ENCODE measurements at places on chromosomes 6 and 20.

- DNase-seq, result peak; percentile 81
Measured at GRCh38 chr6:134111062-134111677, 58.7 kb upstream of the SLC2A12 start.

GRCh38 chr6:106360410-106360988 lies at the start of gene CRYBG1:
CRYBG1 (plus strand) TSS chr6:106360717; CDS start chr6:106360909, 192 bp downstream.
- DNase-seq, result peak; percentile 36

DNA sequence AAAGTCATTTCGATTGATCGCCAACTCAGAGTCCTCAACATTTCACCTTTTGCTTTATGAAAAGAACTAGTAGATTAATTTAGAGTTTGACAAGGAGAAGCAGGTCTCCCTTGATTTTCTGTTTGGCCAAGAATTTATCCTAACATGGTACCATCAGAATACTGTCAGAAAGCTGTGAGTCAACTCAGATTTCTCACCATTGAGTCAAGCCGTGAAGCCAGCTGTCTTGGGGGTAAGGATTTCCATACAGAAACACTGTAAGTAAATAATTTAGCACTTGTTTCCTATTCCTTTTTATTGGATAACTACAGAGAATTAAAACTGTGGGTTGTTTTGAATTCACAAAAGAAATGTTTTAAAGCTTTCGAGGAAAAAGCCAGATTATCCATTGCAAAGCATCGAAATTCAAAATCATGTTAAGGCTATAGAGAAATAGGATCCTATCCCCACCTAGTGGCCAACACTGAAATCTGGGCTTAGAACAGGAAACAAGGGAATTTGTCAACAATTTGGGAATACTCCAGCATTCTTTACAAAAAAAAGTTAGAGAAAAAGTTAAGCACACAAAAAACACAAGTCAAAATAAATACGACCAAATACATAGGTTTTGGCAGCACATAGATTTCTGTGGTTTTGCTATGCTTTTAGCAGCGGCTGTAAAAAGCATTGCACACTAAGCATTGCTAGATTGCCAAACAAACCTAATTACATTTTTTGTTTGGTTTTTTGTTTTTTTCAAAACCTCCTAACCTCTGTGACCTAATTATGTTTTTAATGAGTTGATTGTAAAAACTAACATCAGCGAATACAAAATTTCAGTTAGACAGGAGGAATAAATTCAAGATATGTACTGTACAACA lies 44.2 kb downstream of the COL11A2 start:
- peak; percentile 24 for DNase-seq

DNA sequence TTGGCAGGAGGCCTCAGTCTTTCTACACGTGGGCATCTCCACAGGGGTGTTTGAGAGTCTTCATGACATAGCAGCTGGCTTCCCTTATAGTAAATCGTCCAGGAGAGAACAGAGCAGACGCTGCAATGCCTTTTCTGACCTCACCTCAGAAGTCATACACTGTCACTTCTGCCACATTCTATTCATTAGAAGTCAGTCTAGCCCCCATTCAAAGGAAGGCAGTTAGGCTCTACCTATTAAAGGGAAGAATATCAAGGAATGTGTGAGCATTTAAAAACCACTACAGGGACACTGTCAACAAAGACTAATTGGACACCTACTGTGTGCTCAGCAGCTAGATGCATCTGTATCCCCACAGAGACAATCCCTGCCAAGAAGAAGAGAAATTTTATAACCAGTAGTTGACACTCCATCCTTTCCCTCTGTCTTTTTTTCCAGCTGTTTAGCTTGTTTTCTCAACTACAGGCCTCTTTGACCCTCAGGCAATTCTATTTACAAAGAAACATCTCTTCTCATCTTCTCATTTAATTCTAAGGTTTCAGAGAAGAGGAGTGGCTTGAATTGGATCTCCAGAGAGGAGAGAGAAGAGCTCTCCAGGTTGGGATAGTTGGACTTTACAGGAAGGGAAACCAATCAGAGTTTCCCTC lies 18.6 kb downstream of the ARMC12 start:
- DNase-seq, result no peak

DNA sequence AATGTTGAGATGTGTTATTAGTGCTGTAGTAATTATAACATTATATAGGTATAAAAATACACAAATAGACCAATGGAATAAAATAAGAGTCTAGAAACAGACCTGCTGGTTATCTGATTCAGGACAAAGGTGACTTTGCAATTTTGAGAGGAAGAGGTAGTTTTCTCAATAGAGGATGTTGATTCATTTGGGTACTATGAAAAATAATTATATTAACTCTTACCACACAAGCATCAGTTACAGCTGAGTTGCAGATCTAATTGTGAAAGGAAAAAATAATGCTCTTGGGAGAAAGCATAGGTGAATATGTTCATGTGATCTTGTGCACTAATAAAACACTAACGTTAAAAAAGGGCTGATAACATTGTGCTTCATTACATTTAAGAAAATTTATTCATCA lies 103.0 kb downstream of the BCKDHB start:
- DNase-seq, result no peak

DNA sequence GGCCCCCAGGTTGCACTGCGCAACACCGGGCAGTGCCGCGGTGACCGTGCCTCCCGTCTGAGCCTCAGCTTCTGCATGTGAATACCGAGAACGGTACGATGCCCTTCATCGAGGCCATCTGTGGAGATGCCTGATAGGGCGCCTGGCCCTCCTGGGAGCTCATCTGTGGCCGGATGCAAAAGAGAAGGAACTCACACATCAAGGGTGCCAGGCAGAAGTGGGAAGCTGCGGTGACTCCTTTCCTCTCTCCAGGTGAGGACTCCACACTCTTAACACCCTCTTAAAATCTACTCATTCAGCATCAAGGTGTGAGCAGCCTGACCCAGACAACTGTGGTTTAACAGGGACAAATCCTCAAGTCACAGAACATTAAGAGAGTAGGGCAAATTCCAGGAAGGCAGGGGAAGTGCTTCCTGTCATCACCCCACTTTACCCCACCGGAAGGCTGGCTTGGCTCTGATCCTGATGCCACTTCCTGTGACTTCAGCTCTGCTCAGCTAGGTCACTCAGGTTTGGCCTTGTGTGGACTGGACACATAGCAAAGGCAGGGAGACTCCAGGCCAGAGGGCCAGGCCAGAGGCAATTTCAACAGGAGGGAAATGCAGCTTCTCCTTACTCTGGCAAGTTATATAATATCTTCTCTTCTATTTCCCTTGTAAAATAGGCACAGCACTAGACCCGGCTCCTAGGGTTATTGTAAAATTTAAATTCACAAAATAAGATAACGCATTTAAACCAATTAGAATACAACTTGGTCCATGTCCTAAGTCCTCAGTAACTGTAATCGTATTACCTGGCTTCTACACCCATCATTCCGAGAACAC lies 69.4 kb downstream of the CPNE5 start:
- DNase-seq, result no peak

DNA sequence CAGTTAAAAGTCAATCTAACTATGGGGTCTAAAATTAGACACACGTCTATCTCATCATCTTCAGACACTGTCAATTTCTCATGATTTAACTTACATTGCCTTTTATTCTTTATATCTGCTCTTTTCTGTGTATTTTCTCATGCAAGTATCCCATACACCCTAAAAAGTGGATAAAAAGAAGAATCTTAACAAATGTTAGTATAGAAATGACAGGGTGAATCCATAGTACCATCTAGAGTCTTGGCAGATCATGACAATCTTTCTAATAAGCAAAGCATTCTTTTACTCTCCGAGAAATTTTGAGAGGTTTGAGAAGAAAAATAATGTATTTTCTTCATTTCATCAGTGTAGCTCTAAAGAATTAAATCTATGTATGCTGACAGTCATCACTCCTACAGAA lies 382.7 kb downstream of the C6orf118 start:
- no peak for DNase-seq

DNA sequence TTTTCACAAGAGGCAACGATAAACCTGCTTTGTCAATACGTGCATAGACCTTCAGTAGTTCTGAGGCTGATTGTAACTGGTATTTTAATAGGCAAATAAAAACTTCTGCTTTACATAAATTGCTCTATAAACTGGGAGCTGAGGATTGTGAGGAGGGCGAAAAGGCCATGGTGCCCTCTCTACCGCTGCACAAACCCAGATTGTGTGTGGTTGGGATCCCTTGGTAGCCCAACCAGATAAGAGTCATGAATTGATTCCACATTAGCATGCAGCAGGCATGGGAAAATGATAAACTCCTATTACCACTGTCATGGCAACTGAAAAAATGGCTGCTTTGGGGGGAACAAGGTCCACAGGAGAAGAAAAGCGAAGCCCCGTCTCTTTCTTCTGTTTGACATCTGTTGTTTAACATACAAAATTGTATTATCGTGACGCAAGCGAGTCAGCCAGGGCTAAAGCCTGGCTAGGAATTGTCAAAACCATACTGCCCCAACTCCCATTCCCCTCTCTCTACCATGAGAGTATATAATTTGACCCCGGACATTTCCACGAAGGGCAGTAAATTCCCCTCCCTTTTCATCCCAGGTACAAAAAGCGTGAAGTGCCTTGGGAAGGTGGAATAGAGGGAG lies 157.8 kb upstream of the SALL4 start:
- DNase-seq, result no peak

GRCh38 chr6:156058356-156058755 lies 602.7 kb upstream of the NOX3 start:
- no peak for DNase-seq

DNA sequence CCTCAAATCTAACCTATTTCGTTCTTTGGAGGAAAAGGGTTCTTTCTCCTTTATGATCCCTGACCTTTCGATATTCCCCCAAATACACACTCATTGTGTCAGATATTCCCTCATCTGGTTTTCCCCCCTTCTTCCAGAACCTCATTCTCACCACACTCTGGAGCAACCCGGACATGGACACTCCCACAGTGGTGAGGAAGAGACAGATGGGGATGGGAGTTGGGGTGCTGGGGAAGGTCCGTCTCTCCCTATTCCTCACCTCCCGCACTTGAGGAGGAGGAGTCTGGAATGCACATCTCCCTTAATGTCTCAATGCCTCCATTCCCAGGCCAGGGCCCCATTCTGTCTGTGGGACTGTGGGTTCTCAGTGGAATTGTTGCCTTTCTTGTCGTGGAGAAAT lies 1.3 kb downstream of the SLC39A7 start:
- no peak for DNase-seq

DNA sequence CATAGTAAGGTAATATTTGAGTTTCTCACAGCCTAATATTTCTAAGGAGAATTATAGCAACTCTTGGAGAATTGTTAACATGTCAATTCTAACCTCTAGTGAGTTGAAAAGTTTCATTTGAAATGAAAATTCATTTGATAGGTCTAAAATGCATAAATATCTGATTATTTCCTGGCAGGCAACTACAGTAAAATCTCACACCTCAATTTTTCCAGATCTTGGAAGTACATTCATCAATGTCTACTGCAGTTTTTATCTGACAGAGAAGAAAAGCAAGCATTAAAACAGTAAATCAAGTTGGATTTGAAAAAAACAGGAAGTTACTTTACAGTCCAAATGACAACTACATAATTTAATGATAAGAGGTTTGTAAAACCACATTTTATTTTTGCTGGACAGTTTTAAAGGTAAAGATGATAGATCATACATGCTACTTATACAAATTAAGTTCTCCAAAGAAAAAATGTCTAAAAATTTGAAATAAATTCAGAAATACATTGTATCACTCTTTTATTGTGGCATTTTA lies 631.3 kb downstream of the EYS start:
- DNase-seq, result no peak

DNA sequence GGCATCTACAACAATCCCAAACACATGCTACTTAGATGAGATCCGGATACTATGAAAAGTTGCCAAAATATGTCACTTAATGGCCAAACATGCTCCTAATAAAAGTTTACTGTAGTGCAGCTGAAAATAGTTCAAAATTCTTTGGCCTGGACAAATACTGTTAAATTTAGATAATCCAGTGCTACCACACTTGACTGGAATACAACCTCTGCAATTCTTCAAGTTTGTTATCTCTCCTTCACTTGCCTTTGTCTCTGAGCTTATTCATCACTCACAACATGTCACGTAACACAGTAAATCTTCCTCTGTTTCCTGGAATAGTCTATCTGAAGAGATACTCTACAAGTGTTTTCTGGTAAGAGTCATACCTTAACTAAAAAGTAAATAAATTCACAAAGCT lies 10.5 kb upstream of the PLN start:
- no peak for DNase-seq

- no peak for DNase-seq
Measured at GRCh38 chr20:20181322-20181721, 129.0 kb downstream of the CFAP61 start.

DNA sequence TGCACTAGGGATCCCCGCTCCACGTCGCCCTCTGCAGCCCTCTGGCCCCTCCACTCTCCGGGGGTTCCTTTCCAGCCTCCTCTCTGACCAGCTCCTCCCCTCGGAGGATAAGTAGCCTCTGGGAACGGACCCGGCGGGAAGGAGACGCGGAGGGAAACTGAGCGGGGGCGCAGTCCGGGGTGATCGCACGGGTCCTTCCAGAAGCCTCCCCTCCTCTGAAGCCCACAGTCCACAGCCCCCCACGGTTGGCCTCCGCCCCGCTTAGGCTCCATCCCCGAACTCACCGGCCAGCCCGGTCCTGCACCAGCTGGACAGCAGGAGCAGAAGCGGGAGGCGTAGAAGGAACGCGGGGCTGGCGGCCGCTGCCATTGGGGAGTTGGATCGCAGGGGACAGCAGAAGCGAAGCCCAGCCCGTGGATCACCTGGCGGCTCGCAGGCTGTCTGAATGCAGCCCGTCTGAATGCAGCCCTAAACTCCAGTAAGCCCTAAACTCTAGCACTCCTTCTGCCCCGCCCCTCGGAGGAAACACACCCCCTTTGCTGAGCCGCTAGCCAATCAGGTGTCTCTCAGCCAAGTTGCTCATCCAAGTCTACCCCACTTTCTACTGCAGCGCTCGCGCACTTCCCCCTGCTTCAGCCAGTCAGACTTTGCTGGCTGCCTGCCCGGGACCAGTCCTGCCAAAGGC lies at the start of gene RAET1G:
Gene RAET1G, minus strand, starts transcription at position 480 of the 685 bp plus-strand sequence. Its CDS starts 111 bp downstream, at position 369.
- peak; percentile 79 for DNase-seq

- DNase-seq, result peak; percentile 65
Measured at GRCh38 chr6:28357036-28357435, 7.3 kb downstream of the ZKSCAN3 start.

DNA sequence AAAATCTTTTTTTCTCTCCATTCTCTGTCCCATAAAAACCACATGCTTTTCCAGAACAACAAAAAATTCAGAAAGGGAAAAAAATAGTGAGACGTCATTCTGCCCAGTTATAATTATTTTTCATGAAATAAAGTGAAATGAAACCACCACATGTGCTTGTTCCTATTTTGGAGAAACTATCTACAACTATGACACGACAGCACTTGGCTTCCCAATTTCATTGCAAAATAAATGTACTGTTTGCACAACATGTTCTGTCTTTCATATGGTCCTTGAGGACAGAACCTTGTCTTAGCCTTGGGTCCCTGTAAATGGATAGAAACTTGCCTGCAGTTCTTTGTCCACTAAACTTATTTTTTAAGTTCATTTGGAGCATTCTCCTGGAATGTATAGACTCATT lies 5.6 kb upstream of the MAN1A1 start:
- no peak for DNase-seq
